ENCODE measurements at places on chromosomes 16 and 17.
A peak's percentile ranks its signal among the peaks of the same experiment; 100 is the strongest.

- no peak for DNase-seq
Measured at GRCh38 chr17:17565471-17566339, 25.8 kb downstream of the PEMT start.

DNA sequence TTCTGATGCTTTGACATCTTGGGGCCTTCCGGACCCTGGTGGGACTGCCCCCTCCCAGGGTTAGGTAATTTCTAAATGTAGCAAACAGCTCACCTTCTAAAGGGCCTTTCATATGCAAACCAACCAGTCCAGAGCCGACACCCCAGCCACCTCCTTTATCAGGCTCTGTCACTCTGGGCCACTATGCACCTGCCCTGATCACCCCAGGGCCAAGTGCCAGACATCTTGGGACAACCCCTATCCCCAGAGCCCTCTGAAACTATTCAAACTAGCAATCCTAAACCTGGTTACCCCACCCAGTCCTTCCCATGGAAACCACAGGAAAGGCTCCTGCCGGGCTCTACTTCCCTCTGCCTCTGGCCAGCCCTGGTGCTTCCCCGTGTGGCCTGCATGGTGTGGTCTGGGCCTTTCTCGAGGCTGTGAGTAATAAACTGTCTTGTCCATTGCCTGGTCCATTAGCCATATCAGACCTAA is 91.2 kb upstream of the TNRC6C start:
- DNase-seq: no peak

DNA sequence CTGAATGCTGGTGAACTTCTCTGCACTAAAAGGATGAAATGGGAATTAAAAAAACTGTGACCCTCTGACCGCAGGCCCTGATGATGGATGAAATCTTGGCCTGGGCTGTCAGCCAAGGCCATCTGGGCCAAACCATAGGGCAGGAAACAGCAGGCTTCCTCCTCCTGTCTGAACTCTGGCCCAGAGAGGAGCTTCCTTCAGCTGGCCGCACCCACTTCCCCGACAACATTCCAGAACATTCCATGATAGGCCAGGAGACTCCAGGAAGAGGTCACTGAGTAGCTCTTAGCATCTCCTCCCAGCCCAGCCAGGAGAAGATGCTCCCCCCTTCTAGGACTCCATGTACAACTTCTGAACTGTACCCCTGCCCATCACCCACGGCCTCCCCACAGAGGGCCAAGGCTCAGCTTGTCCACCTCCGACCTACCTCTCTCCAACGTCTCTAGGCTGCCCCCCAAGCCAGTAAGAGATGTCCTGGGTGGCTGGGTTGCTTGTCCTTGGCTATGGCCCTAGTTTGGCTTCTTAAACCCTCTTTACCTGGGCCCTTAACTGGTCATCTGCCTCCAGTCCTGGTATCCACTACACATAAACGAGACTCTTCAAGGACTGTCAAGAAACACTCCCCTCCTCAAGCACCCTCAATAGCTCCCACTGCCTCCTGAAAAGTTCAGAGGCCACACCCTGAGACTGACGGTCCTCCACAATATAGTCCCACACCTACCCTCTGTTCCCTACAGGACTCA is 1.7 kb downstream of the RPH3AL start:
- peak; percentile 81 for DNase-seq

- no peak for DNase-seq
Measured at GRCh38 chr17:61463316-61464129, 11.3 kb downstream of the TBX4 start.

DNA sequence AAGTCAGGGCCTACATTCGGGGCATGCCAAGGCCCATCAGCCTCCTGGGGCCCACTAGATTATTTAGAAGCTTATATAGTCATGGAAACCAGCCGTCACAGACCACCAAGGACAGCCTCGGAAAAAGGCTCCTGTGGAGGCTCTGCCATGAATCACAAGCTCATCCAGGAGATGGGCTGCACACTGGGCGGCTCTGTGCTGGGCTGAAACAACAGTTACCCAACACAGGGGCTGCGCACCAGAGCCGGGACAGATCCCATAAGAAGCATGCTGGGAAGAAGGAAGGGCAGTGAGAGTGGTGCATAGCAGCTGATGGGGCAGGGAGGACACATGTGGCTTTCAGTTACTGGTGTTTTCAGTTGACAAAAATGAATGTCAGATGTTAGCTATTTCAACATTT is 67.7 kb upstream of the GSG1L start:
- DNase-seq: no peak
